ENCODE measurements at places on chromosomes 4 and X.

DNA sequence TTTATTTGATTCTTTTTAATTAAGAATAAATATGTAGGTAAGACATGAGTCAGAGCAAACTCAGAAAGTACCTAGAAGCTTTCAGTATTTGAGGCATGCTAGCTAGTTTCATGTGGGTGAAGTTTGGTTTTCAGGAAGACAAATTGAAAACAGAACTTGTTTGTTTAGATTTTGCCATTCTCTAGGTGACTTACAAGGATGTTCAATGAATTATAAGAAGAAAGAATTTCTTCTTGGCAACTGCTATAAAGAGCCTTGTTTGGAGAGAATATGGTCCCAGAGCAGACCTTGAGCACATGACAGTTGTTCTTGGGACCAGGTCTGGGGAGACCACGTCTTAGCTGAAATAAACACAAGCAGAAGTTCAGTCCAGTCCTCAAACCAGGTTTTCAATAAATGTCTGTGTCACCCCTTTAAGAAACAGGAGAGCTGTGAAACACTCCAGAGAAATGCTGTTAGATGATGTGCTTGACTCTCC, 38.0 kb upstream of the IL21 start:
- DNase-seq = no peak

- DNase-seq = no peak
Measured at GRCh38 chr4:11494232-11494631, 65.5 kb upstream of the HS3ST1 start.

- no peak for DNase-seq
Measured at GRCh38 chr4:156764145-156764544, 207.5 kb downstream of the PDGFC start.

- no peak for DNase-seq
Measured at GRCh38 chr4:18803781-18804180, 782.2 kb upstream of the LCORL start.

GRCh38 chrX:37712458-37712857, 26.9 kb downstream of the XK start:
- DNase-seq = no peak

- no peak for DNase-seq
Measured at GRCh38 chr4:107115185-107115847, 79.2 kb upstream of the DKK2 start.

- no peak for DNase-seq
Measured at GRCh38 chr4:172986114-172986513, 182.5 kb upstream of the GALNT7 start.

DNA sequence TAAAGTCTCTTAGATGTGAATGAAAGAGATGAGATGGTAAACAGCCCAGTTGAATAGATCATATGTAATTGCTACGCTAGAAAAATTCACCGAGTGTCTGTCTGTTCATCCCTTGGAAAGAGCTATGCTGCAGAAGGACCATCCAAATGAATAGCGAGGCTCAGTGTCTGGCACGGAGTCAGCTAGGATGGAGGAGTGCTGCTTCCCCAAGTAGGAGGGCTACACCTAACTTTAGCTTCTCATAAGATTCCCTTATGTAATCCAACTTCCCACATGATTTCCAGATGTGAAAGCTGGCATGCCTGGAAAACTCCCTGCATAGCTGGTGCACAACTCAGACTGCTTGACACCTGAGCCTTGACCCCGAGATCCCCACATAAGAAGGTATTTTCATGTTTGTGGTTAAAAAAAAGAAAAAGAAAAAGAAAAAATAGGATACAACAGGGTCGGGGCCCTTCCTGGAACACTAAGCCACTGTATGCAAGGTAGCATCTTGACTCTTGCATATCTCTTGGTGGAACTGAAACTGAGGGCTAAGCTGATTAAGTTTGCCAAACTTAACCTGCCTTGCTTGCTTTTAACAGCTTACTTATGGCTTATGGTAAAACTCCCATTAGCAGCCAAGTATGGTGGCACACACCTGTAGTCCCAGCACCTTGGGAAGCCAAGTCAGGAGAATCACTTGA, 82.3 kb downstream of the FREM3 start:
- DNase-seq = no peak

DNA sequence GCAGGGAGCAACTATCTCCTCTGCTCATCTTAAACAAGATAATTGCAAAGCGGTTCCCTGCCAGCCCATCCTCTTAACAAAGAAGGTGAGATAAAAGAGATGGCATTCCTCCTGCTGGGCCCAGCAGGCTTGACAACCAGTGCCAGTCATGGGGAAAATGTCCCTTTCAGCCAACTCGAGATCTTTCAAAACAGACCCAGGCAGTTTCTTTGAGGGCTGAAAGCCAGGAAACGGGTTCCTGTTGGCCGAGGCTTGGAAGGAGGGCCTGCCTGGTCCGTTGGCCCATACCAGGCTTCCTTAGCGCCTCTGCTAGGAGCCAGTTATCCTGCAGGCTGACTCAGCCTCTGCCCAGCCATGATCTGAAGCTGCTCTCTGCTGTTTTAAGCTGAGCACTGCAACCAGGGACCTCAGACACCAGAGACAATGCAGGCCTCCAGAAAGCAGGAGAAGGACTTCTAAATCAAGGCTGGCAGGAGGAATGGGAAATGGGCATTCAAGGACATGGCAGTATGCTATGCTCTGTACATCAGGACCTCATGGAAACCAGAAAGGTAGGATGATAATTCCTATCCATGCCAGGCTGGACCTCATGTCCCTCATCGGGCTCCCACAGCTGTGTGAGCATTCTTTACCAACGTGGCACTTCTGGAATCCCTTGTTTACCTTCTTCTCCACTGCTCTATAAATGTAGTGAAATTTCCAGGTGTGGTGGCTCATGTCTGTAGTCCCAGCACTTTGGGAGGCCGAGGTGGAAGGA, 42.4 kb upstream of the SLC2A9 start:
- no peak for DNase-seq

DNA sequence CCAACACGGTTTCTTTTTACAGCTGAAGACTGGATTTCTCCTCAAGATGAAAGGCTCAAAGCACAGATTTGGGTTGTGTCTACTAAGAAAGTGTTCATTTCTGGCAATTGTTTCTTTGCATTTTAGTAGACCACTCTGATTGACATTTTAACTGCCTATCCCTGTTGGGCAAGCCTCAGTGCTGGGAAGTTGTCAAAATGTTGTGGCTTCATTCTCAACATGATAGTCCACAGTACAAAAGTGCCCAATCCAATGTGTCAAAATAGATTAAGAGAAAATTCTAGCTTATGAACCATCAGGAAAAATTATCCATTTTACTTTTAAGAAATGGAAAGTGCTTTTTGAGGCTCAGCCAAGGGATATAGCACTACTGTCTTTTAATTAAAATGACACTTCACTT, 323.9 kb upstream of the PRPS2 start:
- no peak for DNase-seq
